Pons (tissue), 1 donor: ENCODE measurements at places on chromosomes 7 and 10.
A peak's percentile ranks its signal among the peaks of the same experiment; 100 is the strongest.

DNA sequence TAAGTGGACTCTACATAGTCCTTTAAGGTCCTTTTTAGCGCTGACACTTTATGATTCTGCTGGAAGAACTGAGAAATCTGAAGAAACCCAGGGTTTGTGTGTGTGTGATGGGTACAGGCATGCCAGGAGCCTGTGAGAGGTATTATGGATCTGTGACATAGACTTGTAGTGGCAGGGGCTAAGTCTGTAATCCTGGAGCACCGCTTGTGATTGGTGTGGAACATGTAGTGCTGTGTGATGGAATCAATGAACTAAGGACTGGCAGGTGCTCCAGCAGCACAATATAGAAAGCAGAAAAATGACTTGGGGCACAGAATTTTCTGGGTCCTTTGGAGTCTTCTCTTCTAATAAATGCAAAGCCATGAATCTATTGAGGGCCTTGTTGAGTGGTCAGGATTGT, 163.9 kb downstream of the ST7 start:
- DNase-seq = no peak

GRCh38 chr10:30747633-30748032, 118.1 kb upstream of the LYZL2 start:
- DNase-seq = no peak

- DNase-seq = no peak
Measured at GRCh38 chr10:83045731-83046130, 1093.6 kb upstream of the GHITM start.

GRCh38 chr10:128084364-128084763, 41.9 kb downstream of the MKI67 start:
- DNase-seq = no peak

GRCh38 chr10:104515678-104516199, 125.4 kb upstream of the SORCS3 start:
- no peak for DNase-seq

GRCh38 chr10:129764901-129765663, 199.0 kb downstream of the EBF3 start:
- DNase-seq = no peak

DNA sequence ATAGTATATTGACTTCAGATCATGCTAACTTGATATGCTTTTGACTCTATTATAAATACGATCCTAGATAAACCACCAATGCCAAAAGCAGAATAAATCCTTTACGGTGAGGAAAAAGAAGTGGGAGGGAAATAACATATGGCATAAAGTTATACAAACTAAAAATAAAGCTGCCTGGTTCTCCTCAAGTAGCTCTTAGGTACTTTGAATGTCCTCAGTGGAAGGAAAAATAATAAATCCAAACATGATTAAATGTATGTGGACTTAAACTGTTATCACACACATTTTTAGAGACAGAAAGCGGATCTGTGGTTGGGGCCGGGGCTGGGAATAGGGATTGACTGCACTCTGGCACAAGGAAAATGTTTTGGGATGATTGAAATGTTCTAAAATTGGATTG, 23.6 kb downstream of the EEPD1 start:
- no peak for DNase-seq

DNA sequence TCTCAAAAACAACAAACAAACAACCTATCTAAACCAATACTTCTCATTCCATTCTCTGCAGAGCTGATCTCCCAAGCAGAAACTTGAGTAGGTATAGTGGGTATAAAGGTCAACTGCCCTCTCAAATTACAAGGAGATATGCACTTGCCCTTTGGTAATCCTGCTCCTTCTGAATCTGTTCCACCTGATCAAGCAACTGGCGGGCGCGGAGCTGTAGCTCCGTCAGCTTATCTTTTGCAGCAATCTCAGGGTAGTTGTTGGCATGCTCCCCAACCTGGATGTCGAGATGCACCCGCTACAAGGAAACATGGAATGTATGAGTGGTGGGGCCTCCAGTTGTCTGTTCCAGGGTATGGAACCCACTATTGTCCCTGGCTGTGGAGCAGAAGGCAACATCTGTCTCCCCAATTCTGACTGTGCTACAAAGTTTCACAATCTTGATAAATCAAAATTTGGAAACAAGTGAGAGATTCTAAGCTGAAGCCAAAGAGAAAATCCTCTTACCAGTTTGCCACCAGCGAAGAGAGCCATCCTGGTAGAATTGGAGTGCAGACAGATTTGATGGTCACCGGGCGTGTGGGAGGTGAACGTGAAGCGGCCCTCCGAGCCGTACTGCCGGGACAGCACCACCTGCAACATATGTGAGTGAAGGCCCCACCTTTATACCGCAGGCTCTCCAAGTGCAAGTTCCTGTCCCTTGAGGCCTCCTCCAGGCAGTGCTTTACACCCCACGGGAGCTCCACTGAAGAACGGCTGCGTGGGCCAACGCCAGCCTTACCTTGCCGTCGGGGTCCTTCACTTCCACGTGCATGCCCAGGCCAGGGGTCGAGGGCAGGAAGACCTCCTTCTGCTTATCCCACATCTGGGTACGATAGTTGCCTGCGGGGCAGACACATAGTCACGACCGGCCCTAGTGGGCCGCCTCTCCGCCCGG, 819 bp downstream of the TMED4 start:
- no peak for DNase-seq

DNA sequence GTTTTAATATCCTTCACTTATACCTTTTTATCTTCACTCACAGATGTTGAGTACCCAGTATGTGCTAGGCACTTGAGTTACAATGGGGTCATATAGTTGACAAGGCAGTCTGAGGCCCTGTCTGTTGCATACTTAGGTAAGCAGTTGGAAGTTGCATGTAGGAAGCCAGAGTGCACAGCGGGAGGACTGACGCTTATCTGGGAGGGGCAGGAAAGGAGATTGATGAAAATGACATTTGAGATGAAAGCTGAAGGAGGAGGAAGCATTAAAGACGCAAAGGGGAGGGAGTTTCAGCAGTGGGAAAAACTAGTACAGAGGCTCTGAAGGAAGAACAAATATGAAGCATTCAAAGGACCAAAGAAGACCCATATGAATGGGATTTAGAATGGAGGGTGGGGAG, 266.2 kb downstream of the HTR7 start:
- no peak for DNase-seq

DNA sequence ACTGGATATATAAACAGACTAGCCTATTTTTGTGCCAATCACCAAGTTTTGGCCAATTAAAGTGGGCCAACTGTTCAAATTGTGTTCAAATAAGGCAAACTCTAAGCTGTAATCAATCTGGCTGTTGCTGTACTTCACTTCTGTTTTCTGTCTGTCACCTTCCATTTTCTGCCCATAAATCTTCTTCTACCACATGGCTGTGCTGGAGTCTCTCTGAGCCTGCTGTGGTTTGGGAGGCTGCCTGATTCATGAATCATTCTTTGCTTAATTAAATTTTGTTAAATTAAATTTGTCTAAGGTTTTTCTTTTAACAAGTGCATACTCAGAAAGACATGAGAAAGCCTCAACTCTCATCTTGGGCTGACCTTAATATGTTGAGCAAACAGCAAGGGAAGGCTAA, 172.6 kb upstream of the VIPR2 start:
- DNase-seq = no peak

- DNase-seq = peak; percentile 85
Measured at GRCh38 chr7:30027740-30028215, 434 bp upstream of the PLEKHA8 start.

- DNase-seq = no peak
Measured at GRCh38 chr7:137674551-137675409, 172.0 kb downstream of the DGKI start.

GRCh38 chr10:52466464-52466863, 152.4 kb downstream of the DKK1 start:
- peak; percentile 20 for DNase-seq

DNA sequence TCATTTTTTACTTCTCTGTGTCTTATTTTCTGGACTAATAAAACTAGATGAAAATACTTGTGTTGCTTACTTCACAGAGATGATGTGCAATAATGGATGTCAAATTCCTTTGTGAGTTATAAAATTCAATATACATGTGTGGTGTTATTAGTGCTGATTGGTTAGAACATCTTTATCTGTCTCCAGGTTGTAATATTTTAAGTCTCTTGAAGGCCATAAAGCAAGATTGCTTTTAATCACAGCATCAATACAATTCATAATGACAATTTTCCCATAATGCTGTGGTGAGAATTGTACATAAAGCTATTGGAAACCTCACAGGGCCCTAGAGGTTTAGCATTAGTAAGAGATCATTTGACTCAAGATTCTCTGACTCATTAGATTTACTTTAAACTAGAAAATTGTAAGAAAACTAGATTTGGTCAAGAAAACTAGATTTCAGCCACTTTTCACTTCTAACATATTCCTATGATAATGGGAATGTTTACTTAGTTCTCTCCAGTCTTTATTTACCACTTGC, 963.7 kb downstream of the REEP3 start:
- no peak for DNase-seq

DNA sequence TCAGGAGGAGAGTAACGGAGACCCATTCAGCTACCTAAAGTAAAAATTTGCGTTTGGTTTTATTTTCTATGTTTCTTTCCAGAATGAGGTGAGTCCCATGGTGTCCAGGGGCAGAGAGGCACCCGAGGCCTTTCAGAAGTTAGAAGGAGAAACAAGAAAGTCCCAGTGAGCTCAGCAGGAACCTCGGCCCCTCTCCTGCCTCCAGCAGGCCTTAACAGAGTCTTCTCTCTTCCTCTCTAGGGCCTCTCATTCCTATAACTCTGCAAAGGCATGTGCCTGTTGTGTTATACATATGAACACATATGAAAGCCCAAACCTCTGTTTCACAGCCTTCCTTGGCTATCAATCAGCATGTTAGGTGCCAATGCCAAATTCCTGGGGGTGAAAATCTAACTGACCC, 20.8 kb upstream of the IKZF1 start:
- DNase-seq = no peak

GRCh38 chr7:129334473-129334872, 99.8 kb upstream of the STRIP2 start:
- no peak for DNase-seq

GRCh38 chr10:119896061-119896655, 3.6 kb downstream of the SEC23IP start:
- no peak for DNase-seq

GRCh38 chr10:63071145-63071544, 62.0 kb upstream of the NRBF2 start:
- no peak for DNase-seq

DNA sequence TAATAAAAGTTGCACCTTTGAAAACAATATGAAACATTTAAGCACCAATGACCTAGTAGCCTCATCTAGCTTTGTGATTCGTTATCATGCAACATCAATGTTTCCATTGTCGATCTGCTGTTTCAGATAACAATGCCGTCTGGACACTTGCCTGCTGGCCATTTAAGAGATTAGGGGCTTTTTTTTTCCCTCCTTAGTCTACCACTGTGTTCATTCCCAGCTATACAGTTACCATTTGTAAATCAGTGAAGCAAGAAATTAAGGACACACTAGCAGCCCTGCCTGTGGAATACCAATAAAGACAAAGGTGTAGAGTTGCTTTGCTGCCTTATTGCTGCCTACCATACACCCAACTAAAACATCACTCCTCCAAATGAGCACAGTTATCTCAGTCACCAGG, 37.6 kb upstream of the MYO3A start:
- DNase-seq = no peak

- no peak for DNase-seq
Measured at GRCh38 chr7:28767356-28767755, 190.8 kb downstream of the TRIL start.

GRCh38 chr10:32318476-32318896, 28.5 kb downstream of the EPC1 start:
- peak; percentile 59 for DNase-seq

- DNase-seq = no peak
Measured at GRCh38 chr7:12601302-12601869, 30.9 kb downstream of the SCIN start.

- DNase-seq = no peak
Measured at GRCh38 chr7:68440866-68441265, 1157.4 kb upstream of the AUTS2 start.

- peak; percentile 62 for DNase-seq
Measured at GRCh38 chr10:70508912-70509756, 30.6 kb downstream of the PALD1 start.

- no peak for DNase-seq
Measured at GRCh38 chr7:120273476-120273975, 551 bp downstream of the KCND2 start.

DNA sequence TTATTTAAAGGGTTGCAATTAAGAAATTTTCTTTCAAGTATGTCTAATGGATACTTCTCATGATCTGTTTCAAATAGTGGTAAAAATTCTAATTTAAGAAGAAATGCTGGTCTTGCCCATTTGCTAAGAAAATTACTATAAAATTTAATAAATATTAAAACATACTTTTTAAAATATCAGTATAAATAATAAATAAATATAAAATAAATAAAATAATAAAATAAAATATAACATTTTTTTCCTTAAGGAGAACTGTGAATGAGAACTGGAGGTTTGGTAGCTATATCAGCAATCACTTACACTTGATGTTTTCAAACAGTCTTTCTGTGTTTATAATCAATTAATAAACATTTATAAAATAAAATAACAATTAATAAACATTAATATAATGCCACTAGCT, 266.1 kb downstream of the HGF start:
- no peak for DNase-seq

DNA sequence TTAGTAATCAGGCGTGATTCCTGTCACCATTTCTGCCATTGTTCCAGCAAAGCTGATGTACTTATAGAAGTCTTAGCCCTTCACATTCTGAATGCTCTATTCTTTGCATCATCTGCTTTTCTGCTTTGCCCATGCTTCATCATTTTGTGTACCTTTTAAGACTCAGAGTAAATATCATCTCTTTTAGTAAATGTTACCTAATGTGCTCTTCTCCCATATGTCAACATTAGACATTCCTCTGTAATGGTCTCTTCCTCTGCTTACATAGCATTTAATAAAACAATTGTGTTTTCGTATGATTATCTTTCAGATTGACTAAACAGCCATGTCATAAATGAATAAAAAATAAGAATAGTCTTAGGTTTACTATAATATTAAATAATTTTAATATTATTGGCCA, 719.6 kb upstream of the GRM3 start:
- no peak for DNase-seq

- DNase-seq = no peak
Measured at GRCh38 chr7:94697035-94697974, 41.4 kb upstream of the SGCE start.

DNA sequence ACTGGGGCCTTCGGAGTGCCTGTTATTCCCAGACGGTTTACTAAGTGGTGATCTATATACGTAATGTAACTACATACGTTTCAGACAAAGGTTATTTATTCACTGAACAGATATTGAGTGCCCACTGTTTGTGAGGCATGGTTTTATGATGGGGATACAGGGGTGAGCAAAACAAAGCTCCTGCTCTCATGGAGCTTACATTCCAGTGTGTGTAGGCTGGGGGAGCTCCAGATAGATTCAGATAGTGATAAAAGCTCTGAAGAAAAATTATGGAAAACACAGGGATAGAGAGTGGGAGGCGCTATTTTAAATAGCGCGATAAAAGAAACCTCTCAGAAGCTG, 466 bp upstream of the DNAJB12 start:
- DNase-seq = no peak

DNA sequence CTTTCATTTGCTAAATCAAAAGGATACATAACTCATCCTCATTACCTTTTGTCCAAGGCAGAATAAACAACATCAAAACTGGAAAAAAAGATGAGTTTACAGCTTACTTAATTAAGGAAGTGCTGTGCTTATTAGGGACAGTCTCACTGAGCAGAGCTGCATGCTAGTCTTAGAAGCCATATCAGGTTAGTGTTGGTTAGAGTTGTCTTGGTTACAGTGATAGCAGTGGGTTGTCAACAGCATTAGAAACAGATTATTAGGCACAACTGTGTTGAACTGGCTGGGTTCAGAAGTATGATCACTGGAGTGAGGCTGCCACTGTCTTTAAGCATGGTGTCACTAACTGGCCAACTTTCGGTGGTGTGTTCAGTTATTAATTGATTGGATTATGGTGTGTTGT, 503.9 kb upstream of the IGFBP3 start:
- DNase-seq = no peak
